ENCODE measurements at places on chromosomes 11 and 22.
A peak's percentile ranks its signal among the peaks of the same experiment; 100 is the strongest.

- DNase-seq: no peak
Observed at GRCh38 chr22:42509548-42509947, 10.0 kb downstream of the RRP7A start.

DNA sequence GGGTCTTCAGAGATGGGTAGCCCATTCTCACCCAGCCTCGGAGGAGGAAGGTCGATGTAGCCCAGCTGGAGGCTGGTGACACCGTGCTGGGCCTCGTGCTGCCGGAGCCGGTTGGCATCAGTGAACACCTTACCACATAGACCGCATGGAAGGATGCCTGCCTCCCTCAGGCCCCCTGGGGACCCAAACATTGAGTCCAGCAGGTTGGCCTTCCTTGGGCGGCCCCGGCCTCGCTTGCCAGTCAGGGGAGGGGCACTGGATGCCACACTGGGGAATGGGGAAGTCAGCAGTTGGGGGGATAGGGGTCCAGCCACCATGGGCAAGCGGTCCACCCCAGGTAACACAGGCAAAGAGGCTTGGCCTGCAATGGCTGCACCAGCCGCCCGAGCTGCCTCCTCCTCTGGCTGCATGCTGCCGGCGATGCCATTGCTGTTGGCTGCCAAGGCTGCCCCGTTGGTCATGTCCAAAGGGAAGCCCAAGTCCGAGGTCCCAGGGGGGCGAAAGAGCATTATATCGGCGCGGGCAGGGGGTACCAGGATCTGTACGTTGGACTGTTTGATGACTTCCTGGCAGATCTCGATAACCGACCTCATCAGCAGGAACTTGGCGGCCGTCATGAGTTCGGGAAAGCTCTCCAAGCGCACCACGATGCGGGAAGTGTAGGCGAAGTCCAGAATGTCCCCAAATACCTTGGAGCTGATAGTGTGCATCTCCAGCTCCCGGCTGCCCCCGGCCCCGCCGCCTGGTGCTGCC, 1.4 kb downstream of the PATZ1 start:
- peak; percentile 17 for DNase-seq

DNA sequence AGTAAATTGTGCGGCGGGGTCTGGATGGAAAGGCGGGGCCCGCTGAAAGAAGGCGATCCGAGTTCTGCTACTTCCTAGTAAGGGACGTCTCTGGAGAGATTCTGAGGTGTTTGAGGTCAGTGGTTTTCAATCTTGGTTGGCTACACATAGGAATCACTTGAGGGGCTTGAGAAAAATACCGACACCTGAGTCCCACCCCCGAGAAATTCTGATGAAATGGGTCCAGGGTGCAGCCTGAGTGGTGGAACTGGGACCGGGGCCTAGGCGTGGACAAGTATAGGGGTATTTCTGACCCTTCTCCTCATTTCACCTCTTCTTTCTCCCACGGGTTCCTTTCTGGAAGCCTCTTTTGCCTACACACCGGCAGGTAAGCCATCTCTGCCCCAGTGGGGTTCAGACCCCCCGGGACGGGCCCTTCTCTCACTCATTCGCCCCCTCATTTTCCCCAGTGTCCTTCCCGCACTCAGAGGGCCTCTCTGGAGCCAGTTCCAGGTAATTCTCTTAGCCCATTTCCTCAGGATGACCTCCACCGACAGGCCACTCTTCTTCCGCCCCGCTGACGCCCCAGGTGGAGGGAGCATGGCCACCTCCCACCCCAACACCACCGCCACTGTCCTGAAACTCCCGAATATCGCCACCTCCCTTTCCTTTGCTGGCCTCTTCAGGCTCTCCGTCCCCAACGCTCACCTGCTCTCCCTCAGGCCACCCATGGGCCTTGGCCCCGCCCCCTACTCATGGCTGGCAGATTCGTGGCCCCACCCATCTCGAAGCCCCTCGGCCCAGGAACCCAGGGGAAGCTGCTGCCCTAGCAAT, 11.8 kb downstream of the ROBO3 start:
- DNase-seq: no peak

DNA sequence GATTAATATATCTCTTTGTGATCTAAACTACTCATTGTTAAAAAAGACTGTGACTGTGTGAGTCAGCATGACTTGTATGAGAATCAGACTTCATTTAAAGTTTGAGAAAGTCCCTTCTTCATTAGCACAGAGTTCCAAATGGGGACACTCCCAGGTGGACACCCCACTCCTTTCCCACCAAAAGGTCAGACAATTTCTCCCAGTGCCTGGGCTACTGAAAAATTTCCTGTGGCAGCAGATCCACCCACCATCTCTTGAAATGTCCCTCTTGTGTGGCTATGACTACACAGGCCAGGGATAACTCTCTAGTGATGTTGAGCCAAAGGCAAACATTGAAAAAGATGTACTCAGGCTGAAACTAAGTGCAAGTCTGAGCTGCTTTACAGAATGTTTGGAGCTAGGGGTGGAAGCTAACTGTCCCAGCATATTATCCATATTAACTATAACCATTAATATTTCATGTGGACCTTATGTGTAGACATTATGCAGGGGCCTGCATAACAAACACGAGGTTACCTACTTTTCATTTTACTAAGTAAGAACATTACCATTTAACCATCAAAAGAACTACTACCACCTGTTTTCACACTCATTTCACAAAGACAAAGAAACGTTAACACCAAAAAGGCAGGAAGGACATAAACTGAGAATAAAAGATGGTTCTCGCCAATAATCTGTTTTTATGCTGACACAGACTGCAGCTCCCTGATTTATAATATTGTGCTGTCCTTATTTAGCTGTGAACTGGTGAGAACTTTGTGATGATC, 44.8 kb downstream of the MMP20 start:
- no peak for DNase-seq

- no peak for DNase-seq
Observed at GRCh38 chr11:74683941-74684481, 47.2 kb downstream of the CHRDL2 start.

DNA sequence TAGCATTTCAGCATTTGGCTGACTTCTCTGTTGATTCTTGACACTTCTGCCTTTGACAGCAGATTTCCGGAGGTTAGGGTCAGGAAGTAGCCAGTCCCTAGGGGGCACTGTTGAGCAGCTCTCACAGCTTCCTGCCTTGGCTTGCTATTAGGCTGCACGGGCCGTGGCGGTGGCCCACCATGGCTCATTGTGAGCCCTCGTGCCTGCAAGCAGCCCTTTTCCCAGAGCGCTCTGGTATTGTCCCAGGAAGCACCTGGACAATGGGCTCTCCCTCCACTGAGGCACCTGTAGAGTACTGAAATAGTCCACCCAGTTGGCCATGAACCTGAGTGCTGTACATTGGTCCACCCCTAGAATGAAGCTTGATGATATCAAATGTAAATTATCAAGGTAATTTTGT, 100.2 kb upstream of the GAL start:
- DNase-seq: peak; percentile 22

GRCh38 chr11:111577821-111578220, 24.4 kb upstream of the SIK2 start:
- DNase-seq: no peak

DNA sequence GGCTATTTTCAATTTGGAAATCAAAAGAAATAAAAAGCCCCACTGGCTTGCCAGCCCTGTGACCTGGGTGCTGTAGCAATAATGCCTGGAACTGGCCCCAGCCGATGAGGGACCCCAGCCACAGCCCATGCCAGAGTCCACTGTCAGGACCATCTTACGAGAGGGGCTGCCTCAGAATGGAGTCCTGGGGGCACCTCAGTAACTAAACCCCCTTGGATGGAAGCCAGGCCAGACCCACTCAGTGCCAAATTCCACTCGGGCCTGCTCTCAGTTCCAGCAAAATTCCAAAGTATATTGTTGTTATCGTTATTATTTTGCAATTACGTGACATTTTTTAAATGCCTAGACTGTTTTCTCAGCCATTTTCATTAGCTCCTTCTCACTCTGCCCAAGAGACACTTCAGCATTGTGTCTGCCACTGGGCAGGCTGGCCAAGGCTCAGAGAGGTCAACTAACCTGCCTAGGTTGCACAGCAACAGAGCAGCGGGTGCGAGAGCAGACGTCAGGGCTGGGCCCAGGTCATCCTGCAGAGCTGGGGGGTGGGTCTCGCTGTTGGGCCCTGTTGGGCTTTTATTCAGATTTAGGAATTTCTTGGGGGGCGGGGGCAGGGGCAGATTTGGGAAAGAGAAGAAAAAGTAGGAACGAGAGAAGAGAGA, 19.5 kb downstream of the CDKN1C start:
- DNase-seq: no peak

DNA sequence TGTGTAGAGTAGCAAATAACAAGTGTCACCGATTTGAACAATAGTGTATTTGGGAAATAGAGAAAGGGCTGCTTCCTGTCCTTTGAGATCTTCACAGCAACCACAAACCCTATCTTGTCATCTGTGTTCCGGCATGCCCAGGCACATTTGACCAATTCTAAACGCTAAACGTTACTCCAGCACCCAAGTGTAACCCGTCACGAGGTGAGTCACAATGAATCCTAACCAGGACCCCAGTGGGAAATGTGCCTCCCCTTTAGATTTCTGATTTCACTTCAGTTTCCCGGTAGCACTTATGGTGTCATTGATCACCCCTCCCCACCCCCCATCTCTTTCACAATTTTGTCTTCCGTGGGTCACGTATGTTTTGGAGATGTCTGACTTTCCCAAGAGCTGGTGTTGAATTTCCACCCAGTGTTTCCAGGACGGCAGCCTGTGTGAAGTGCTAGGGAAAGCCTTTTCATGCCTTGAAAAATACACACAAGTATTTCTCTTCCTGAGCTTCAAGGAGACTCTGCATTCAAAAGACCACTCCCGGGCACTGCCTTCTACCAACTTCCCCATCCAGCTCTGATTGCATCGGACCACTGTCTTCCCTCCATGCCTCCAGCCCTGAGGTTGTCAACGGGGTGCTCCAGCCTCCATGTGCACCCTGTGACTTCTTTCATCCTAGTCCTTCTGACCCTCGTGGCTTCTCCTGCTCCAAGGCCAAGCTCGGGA, 10.5 kb upstream of the C11orf24 start:
- DNase-seq: peak; percentile 12

DNA sequence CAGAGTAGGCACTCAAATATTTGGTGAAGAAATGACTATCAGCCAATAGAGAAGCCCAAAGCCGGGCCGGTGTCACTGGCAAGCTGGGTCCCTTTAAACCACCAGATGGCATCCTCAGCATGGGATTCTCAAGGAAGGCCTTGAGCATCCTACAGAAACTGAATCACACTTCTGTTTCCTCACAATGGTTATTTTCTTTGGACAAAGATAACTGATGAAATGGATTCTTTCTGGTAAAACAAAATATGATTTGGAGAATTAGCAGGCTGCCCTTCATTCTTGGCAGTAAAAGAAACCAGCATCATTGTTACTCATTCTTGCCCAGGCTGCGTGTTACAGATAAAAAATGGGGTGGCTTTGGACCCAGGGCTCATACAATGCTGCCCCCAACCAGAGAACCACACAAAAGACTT, 30.3 kb upstream of the ASPHD2 start:
- peak; percentile 37 for DNase-seq

DNA sequence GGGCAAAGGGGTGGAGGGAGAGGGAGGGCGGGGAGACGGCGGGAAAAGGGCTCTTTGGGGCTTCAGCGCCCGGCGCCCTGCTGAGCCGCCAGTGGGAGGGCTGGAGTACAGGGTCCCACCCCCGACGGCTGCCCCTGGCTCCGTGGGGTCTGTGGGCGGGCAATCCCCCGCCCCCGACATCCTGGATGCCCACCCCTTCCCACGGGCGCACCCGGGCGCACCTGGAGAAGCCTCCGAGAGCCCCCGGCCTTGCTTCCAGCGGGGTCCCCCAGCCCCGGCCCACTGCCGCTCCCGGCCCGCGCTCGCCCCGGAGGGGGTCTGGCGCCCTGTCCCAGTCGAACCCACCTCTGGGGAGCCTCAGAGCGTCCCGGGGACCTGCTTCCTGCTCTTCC, 394 bp downstream of the CHRM4 start:
- no peak for DNase-seq

GRCh38 chr11:118908901-118909618, 16.7 kb downstream of the BCL9L start:
- no peak for DNase-seq

DNA sequence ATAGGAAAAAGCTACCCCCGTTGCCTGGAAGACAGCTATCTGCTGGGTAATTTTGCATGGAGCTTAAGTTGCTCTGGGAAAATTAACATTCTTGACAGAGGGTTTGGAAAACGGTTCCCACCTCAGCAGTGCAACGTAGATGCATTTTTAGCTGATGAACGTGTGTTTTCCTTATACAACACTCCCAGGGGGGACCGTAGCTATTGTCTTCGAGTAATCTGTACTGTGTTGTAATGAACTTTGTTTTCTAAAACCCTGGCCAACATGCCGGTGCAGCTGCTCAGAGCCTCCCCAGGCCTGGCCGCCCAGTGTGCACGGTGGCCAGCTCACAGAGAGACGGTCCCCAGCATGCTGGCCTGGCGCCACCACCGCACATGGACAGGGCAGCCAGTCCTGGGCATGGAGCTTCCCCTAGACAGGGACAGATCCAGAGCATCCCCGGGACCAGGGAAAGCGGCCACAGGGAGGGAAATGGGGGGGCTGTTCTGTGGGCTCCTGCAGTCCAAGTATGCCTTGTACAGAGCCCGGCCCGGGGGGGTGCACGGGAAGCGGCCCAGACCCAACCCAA, 2.2 kb downstream of the TNNT3 start:
- no peak for DNase-seq

DNA sequence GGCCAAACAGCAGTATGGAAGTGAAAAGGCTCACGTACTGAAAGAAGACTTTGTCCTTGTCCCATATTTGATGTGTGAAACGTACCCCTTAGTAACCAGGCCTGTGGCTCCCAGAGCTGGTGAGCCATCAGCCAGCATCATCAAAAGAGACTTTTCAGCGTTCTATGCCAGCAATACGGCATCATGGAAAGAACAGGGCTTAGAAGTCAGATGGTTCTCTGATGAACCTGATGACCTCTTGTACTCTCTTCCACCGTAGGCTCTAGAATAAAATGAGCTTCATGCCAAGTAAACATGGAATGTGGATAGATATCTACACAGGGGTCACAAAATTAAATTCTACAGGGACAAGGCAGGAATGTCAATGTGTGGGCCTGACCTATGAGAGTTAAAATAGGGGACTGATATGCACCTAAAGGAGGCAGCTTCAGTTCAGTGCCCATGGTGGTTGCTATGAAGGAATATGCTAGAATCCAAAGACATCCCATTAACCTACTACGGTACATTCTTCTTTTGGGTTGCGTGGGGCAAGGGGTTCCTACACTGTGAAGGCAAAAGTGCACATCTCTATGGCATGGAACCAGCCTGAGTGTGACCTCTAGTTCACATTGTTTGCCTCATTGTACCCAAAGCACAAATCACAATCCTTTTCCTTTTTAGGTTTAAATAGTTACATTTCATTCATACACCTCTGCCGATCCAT, 130.6 kb downstream of the ETS1 start:
- no peak for DNase-seq

DNA sequence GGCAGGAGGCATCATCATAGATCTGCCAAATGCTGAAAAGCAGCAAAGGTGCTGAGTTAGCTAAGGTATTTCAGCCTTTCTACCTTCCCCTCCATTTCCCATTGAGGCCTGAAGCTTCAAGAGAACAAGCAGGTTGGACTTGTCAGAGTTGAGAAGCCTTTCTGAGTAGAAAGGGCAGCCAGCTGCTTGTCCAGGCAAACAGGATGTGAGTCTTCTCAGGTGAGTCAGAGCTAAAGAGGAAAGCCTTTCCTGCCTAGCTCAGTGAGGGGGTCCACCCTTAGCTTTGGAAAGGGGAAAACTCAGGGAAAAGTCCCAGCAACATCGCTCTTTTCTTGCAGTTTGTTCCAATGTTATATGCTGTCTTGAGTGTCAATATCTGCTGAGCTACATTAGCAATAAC, 13.2 kb upstream of the MPZL2 start:
- no peak for DNase-seq

Measured in central memory CD4-positive, alpha-beta T cell (primary cell).